ENCODE measurements at places on chromosomes 12 and 14.

DNA sequence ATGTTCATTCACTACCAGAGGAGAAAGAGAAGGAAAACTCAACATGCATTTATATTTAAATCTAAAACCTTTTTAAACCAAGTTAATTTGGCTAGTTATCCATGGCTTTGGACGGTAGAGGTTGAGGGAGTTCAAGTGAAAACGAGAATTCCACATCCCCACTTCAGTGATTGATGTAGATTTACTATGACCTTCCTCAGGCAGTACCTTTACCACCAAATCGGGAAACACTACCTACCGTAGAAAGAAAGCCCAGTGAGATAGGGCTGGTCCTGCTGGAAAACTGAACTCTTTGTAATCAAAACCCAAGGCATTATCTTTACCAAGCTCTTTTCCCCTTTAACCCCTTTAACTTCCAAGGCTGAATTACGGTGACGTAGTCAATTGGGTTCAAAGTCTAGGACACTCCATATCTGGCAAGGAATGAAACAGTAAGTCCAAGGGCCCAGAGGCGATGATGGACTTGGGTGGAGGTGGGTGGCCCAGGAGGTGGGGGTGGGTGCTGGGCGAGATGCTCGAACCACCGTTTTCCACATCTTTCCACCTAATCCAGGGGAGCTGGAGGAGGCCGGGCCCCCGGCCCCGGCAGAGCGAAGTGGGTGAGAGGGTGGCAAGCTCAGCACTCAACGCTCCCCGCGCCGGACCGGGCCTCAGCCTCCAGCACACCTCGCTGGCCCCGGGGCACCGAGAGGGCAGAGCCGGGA lies 618 bp downstream of the SEC23A start:
- no peak for DNase-seq

DNA sequence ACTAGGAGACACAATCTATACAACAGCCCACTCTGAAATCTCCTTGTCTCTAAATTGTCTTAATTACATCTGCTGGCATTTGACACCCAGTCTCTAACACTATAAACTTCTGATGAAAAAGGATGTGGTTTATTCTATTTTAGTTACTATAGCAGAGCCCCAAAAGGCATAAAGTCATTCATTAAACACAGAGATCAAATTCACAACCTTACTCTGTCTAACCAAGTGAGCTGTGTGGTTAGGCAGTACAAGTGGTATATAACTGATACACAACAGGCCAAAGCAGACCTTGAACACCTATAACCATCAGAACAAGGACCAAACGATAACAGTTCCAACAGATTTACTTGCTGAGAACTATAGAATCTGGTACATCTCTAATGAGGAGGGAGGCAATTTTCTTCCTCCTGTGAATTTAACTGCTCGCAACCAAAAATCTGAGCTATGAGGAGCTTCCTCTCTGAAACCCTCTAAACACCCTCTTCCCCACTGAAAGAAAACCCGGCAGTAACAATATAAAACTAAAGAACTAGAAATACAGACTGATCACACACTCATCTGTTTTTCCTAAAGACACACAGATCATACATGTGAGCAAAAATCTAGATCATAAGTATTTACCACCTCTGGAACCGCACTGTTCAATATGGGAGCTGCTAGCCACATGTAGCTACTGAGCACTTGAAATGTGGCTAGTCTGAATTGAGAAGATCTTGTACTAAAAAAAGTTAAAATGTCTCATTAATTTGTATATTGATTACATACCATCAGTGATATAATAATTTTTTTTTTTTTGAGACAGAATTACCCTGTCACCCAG lies 17.7 kb downstream of the SPPL3 start:
- no peak for DNase-seq

- no peak for DNase-seq
Measured at GRCh38 chr12:4137441-4137840, 136.1 kb upstream of the CCND2 start.

GRCh38 chr12:27631813-27632491 lies 64.3 kb upstream of the REP15 start:
- no peak for DNase-seq

GRCh38 chr12:92987846-92988621 lies 58.9 kb upstream of the EEA1 start:
- DNase-seq = no peak

DNA sequence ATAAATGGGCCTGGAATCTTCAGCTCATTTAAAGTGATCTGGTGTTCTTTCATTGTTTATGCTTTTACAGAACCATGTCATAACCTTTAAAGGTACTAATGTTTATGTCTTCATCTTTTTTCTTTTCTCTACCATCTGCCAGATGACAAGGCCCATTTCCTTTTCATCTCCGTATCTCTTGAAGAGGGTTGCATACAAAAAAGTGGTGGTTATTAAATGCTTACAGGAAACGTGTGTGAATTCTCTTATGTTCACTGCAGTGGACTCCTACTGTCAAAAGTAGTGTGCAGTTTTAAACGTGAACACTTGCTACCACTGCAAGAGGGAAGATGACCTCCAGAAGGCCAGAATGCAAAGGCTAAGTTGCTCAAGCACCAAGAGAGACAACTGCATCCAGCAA lies 91.4 kb downstream of the TTC7B start:
- no peak for DNase-seq

DNA sequence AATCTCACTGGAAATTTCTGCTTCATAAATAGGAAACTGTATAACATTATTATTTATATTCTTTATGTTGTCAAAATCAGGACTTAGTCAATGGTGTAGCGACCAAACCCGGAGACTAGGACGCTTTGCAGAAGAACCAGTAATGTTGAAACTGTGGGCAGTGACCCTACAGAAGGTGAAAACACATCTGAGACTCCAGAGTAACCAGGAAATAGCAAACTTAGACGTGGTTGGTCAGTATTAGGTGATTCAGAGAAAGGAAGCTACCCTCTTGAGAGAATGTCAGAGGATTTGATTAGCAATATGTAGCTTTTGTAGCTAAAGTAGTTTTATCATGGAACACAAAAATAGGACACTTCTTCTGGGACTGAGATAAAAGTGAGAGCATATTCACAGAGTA lies 381.9 kb downstream of the SLC16A7 start:
- no peak for DNase-seq

DNA sequence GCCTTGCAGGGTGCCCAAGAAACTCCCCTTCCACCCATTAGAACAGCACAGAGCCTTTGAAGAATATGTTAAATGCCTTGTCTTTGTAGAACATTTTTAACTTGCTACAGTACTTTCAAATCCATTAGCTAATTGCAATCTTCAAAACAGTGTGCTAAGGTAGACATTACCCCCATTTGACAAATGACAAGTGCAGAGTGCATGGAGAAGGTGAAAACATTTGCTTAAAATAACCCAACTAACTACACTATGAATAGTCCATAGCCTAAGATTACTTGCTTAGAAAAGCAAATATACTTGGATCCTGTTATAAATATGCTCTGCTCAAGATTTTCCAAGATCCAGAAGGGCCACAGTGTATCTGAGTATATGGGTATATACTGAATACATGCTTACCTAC lies 87.0 kb upstream of the G2E3 start:
- DNase-seq = no peak

- DNase-seq = no peak
Measured at GRCh38 chr12:61757831-61758505, 502.2 kb upstream of the USP15 start.

- DNase-seq = no peak
Measured at GRCh38 chr14:59334253-59334652, 130.9 kb downstream of the GPR135 start.

GRCh38 chr14:24840204-24840893 lies 206.4 kb upstream of the GZMB start:
- no peak for DNase-seq

GRCh38 chr12:68785358-68785757 lies 22.6 kb upstream of the MDM2 start:
- DNase-seq = no peak

GRCh38 chr14:54010981-54011380 lies 54.4 kb upstream of the BMP4 start:
- DNase-seq = no peak

Measured in AG04449 (cell line).